ENCODE measurements at places on chromosomes 5 and 9.

DNA sequence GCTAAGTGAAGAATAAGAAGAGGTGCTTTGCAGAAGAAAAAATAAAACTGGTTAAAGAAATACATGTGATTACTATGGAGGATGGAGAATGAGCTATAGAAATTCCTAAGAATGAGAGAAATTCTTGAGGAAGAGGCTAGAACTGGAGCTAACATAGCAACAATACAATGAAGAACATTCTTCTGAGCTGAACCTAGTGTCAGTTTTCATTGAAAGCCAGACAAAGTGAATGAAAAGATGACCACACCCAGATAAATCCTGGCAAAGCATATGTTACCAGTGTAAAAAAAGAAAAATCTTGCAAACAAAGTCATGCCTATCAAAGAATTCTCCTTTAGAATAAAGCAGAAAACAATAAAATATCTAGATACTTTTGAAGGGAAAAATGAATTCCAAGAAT, 39.6 kb downstream of the SGCD start:
- no peak for DNase-seq

GRCh38 chr9:82168585-82168984, 180.0 kb downstream of the SPATA31D1 start:
- no peak for DNase-seq

DNA sequence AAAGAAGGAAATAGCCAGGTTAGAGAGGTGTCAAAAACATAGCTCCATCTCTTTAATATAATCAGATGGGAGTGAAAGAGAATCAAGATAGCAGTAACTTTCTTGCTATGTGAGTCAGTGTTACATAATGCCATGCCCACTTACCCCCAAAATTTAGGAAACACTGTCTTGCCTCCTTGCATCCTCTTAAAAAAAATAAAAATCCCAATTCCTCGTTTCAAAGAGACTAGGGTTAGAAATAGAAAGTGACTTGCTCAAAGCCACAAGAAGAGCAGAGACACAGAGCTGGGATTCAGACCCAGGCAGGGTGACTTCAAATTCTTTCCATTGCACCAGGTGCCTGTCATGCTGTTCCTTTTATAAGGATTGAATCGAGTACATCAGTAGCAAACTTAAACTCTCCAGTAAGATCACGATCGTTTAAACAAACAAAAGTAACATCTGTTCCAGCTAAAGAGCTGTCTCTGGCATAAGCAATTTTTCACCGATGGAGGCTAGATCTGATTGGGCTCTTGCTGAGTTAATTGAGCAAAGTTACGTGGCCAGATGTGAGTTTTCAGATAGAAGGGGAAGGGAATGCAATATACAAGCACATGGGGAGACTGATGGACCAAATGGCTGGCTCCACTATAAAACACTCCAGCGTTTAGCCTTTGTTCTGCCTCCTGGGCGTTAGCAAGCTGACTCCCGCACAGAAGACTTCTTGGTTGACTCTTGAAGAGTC, 176.9 kb downstream of the PALM2AKAP2 start:
- DNase-seq = no peak

GRCh38 chr9:20276762-20277161, 345.5 kb downstream of the MLLT3 start:
- DNase-seq = no peak

DNA sequence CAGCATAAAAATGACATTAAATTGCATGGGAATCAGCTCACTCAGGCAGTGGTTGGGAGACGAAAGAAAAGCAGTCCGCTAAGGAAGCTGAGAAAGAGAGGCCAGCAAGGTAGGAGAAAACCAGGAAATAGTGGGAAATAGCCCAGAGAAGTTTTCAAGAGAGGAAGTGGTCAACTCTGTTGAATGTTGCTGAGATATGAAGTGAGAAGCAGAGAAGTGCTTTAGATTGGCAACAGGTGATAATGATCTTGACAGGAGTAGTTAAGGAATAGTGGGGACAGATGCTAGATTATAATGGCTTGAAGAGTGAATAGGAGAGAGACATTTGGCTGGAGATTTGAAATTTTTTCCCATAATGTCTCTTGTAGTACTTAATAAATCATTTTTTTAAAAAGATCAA, 30.8 kb downstream of the CNTRL start:
- DNase-seq = no peak

DNA sequence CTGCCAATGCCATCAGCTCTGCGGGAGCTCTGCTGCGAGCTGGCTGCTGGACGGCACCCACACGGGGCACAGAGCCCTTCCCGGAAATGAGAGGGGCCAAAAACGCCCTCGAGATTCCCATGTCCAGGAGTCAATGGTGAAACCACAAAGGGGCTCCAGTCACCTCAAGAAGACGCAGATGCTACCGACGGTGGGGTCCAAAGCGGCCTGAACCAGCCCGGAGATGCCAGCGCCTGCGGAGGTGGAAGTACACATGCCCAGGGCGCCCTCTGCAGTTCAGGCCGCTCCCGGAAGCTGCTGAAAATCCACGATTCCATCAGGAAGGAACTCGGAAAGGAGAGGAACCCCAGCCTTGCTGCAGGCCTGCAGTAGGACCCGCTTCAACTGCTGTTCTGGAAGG, 82.4 kb upstream of the SELENOP start:
- no peak for DNase-seq

GRCh38 chr5:139709582-139710318, 61.6 kb downstream of the CXXC5 start:
- DNase-seq = no peak

DNA sequence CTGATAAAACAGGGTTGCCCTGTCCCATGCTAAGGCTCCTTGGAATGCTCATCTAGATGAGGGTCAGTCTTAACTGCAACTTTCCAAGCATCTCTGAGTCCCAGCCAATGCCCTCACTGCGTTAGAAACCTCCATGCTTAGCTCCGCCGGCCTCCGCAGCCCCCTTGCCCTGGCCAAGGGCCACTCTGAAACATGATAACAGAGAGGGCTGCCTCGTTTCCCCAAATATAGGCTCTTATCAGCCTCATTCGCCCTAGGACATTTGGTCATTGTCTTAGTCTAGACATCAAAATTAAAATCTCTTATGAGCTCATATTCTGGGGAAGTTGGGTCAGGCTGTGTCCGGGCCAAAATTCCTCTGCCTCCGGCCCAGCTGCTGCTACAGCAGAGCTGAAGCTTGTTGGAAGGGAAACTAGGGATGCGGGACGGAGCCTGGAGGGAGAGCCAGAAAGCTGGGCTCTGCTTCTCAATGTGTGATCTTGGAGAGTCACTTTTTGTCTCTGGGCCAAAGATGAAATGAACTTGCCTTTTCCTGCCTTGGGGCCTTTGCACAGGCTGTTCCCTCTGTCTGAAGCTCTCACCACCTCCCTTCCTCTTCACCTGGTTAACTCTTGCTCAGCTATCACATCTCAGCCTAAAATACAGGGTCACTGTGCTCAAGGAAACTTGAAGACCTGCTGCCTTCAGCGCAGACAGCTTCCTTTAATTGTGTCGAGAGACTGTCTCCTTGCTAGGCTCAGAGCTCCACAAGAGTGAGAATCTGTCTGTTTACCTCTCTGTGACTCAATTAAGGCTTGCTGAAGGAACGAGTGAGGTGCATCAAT, 191.3 kb downstream of the RGS3 start:
- DNase-seq = no peak

GRCh38 chr5:10559871-10560270, 4.0 kb upstream of the ANKRD33B start:
- no peak for DNase-seq

DNA sequence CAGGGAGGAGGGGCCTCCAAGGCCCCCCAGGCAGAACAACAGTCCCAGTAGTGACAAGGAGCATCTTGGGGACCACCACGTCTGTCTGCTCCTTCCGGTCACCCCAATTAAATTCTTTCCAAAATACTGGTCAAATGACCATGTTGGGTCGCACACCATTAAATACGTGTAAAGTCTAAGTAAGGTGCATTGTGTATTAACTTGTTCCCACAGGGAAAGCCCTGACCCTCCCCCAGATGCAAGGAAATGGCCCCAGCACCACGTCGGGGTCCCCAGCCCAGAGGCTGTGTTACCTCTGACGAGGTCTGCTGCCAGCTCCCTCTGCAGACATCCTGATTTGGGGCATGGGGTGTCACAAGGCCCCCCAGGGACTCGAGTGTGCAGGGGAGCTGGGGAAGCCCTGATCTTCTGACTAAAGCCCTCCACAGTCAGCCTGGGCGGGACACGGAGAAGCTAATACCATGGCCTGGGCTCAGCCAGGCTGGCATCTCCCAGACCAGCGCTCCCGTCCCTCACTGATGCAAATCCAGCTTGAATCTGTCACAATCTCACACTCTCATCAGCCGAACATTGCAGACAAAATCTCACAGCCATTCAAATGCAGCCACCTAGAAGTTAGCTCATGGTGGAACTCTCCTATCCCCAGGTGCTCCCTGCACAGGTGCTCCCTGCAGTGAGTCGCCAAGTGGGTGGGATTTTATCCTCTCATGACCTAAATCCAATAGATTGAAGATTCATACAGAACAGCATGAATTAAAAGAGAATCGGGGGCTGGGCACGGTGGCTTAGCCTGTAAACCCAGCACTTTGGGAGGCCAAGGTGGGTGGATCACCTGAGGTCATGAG, 13.6 kb downstream of the TERT start:
- no peak for DNase-seq

- DNase-seq = no peak
These were observed 356.8 kb downstream of the SPOCK1 start for GRCh38 chr5:137142346-137142745.

GRCh38 chr5:115398719-115399118, 102.3 kb upstream of the CCDC112 start:
- DNase-seq = no peak

- no peak for DNase-seq
These were observed 340.0 kb upstream of the EDIL3 start for GRCh38 chr5:84724683-84725082.

DNA sequence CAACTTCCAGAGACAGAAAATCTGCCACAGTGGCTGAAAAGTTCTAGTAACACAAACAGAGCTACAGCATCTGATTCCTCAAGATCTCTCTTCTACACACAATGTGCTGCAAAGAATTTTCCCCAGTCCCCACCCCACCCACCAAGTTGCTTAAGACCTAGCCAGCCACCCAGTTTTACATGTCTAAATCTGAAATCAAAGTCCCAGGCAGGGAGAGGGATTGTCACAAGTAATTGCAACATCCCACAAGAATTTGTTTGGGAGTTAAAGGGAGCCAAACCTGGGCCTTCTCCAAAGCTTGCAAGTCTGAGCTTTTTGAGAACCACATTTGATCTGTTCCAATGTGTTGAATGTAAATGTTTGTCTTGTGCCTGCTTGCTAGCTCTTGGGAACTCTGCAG, 15.5 kb downstream of the IGIP start:
- no peak for DNase-seq

DNA sequence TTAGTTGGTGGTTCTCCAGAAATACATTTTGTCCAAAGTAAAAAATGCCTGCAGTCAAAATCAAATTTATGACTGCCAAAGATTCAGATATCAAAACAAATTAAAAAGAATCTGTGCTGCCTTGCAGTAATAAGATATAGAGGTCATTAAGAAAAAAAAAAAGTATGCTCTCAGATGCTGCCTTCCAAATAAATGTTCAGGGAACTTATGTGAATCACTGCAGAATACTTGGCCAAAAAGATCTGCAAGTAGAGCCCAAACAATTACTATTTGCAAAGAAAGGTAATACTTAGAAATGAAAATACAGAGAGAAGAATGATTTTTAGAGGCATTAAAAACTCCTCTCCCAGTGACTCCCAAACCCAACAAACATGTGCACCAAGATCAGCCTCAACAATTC, 52.4 kb downstream of the MRPS27 start:
- DNase-seq = no peak

DNA sequence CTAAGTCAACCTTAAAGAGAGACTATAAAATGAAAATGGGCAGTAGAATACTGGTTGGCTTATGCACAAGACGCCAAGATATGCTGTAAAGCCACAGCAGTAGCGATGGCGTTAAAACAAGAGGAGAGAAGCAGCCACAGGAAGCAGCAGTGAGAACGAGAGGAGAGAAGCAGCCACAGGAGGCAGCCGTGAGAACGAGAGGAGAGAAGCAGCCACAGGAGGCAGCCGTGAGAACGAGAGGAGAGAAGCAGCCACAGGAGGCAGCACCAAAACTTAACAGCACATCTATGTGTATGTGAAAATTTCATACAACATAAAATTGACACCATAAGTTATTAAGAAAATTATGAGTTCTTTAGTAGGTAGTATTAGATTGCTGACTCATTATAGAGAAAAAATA, 2318.6 kb upstream of the ACO1 start:
- no peak for DNase-seq

DNA sequence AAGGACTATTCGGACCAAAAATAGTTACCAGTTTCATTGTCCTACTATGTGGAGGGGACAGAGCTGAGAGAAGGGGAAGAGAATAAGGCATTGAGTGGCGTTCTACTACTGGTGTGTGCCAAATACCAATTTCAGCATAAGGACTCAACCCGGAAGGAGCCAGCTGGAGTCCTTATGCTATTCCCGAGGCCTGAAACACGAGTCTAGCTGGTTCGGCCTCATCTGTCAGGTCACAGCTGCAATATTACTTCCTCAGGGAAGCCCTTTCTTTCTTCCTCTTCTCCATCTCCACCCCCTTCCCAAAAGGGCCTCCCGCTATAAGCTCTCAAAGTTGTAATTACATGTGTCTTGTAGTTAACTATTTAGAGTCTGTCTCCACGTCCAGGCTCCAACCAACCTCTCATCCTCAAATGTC, 20.5 kb upstream of the FER start:
- no peak for DNase-seq

DNA sequence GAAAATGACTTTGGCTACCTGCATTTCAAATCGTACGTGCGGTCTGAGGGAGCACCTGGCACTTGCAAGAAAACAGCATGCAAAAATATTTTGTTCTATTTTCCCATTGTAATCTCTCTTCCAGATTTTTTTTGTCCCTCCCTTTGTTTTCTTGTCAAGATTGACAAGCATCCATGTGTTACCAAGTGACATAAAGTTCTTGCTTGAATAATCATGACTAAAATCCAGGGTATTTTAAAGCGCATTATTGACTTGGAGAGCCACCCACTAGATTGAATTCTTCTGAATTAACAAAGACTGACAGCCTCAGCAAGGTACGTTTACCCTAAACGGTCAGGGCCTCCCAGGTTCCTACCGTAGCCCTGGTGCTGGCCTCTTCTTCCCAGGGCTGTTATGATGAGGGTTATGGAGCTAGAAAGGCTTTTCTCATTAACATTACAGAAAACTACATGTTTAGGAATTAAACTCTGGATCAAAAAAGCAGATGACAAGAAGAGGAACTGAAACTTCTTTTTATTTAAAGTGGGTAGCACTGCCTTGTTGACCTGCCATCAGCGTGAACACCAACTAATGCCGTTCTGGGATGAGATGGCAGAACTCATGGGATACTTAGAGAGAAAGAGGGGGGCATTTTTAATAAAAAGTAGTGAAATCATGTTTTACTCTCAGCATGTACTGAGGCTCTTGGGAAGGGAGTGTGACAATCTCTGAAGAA, 297.0 kb downstream of the EFNA5 start:
- no peak for DNase-seq

DNA sequence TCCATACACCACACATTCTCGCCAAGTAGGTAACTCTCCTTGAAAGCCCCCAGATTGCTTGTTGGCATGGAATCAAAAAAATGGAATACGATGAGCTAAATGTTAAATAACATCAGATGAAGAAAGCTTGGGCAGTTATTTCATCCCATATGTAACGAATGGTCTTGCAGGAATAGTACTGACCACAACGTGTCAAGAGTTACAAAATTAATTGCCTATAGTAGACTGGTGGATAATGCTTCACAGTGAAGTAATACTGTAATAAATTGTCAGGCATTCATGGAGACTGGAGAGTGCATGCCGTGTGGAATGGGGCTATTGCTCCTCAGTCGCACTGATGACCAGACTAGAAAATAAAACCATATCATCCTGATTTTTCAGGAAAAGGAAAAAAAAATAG, 1628.7 kb downstream of the MAT2B start:
- DNase-seq = no peak
